Activated gamma-delta T cell (primary cell): ENCODE measurements at places on chromosomes 7 and 10.

- no peak for DNase-seq
Measured at GRCh38 chr7:13633857-13634256, 355.6 kb downstream of the ETV1 start.

DNA sequence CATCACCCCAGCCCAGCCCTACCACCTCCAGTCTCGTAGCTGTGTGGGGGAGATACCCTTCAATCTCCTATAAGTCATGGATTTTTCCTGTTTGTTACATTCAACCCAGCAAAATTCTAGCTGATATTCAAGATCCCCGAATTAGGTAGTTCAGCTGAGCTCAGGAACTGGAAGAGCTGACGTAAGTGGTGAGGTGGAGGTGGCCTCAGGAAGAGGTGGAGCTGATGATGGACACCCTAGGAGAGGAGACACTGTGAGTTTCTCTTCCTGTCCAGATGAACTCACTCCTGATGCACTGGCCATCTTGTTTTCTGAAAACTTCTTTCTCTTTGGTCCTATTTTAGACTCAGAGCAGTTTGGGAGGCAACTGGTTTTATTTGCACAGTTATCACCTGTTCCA is 90.5 kb upstream of the PITRM1 start:
- no peak for DNase-seq

DNA sequence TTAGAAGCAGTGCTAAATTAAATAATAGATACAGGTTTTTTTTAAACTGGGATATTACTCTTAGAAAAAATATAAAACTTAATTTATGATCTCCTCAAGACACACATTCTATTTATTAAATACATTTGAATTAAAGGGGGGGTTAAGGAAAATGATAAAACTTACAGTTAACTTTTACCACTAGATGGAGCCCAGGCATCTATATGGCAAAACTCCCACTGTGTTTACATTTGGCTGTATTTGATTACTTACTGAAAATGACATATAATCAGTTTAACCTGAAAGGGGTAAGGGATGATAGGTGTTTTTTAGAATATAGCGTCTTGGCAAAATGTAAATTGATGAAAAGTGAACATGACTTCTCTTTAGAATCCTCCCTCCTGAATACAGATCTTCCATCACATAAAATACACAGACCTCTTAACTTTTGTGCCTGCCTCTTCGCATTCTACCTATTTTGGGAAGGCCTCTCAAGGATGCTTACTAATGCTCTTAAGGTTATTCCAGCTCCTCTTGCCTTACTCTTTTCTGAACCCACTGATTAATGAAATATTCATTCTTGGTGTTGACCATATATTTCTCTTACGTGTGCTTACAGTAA is 235.7 kb downstream of the AGMO start:
- DNase-seq, result no peak

GRCh38 chr7:135716677-135717238 is 11.2 kb downstream of the SLC13A4 start:
- no peak for DNase-seq

DNA sequence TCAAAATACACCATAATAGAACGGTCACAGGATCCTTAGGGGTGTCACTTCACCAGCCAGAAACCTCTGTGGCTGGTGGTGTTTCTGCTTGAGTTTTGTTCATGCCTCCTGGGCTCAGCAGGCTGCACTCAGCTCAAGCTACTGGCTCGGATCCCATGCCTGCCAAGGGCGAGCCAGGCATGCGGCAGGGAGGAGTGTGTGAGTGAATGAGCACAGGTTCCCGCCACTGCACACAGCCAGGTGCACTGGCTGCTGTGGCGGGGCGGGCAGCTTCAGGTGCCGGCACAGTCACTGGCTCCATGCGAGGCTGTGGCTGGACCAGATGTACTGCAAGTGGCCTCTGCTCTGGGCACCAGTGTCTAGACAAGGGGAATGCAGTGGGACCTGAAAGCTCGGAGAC is 29.5 kb downstream of the CLDN12 start:
- no peak for DNase-seq

- no peak for DNase-seq
Measured at GRCh38 chr7:80651471-80651870, 13.0 kb downstream of the CD36 start.

DNA sequence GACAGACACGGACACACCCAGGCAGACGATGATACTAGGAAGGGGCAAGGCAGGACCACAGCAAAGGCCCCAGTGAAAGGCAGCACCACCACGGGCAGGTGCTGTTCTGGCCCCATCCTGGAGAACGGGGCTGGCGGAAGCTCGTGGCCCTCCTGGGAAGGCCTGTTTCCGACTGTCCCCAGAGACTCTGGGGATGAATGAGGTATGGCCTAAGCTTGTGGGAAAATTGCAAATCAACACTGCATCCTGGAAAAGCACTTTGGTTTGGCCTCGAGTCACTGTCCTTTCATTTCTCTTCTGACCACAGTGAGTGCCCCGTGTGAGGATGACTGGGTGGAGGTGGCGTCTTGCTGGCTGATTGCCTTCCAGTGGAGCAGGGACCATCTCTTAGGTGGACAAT is 81.6 kb upstream of the ANLN start:
- no peak for DNase-seq

DNA sequence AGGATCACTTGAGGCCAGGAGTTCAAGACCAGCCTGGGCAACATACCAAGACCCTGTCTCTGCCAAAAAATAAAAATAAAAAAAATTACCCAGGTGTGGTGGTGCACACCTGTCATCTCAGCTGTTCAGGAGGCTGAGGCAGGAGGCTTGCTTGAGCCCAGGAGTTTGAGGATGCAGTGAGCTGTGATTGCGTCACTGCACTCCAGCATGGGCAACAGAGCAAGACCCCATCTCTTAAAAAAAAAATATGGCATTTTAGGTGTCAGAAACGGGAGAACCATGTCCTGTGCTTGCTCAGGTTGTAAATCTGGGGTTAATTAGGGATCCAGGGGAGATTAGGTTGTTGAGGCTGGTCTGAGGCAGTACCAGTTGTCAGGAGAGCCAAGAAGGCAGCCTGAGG is 64.9 kb downstream of the GTF2IRD1 start:
- DNase-seq, result no peak

DNA sequence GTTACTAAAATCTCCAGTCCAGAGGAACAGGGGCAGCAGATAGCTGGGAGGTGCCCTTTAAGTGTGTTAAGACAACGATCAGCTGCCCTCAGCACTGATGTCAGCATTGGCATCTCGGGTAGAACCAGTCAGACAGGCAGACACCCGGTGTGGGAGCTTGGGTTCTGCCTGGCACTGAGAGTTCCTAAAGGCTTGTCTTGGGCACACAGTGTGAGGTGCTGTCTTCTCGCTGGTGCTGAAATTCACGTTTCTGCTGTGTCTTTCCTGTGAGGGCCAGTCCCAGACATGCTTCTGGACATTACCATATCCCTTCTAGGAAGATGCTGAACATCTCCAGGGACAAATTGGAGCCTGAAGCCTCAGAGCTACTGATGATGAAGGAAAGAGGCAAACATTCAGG is 156.2 kb downstream of the DNAJB6 start:
- no peak for DNase-seq

GRCh38 chr7:31955021-31955420 is 115.2 kb downstream of the PDE1C start:
- no peak for DNase-seq

- DNase-seq, result no peak
Measured at GRCh38 chr10:75042292-75042974, 69.0 kb upstream of the SAMD8 start.

DNA sequence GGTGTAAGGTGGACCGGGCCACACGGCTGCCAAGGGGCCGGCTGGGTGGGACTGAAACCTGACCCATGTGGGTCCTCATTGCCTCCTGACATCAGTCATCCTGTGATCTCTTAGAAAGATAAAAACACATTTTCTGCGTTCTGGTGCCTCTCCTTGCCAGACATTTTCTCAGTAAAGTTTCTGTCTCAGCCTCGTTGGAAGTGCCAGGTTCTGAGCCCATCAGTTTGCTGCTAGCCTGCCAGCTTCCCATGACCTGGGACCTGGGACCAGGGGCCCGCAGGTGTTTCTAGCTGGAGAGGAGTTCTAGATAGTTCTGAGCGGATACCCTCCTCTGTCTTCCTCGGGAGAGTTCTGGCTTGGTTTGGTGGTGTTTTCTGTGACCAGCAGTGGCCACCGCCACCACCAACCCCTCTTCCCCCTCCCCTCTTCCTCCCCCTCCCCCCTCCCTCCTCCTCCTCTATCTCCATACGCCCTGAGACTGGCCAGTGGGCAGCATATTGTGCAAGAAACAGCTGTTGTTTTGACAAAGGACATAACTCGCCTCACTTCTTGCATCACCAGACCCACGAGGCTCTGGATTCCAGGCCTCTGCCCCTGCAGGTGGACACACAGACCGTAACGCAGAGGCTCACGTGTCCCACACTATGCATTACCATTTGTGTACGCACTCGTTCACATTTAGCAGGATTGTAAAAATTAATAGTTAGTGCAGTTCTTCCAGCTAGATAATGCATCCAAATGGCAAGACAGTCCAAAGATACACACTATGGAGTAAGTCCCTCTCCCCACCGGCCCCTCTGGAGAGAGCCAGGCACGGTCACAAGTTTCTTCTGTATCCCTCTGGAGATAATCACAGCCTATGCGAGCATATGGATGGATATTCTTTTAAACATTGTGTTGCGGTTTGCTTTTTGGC is 94.6 kb downstream of the CUX1 start:
- no peak for DNase-seq

- peak; percentile 25 for DNase-seq
Measured at GRCh38 chr10:121927318-121927840, 452 bp downstream of the ATE1 start.

- no peak for DNase-seq
Measured at GRCh38 chr10:52335665-52336064, 21.6 kb downstream of the DKK1 start.

GRCh38 chr7:93968911-93969620 is 35.1 kb downstream of the BET1 start:
- DNase-seq, result no peak

GRCh38 chr7:83732305-83732704 is 83.4 kb upstream of the SEMA3E start:
- no peak for DNase-seq

DNA sequence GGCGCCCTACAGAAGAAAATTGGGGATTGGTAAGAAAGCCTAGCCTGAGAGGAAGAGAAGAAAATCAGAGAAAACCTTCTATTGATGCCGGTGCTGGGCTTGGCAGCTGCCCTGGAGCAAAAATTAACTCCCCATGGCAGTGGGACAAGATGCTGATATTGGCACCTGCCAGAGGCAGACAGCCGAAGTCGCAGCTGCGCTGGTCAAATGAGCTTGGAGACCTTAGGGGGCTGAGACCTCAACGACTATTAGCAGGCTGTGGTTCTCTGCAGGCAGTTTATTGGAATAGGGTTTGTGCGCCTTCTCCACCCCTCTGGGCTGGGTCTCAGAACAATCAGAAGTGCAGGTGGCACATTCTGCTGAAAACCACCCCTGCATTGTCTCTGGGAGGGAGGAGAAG is 213.7 kb downstream of the GFRA1 start:
- no peak for DNase-seq

DNA sequence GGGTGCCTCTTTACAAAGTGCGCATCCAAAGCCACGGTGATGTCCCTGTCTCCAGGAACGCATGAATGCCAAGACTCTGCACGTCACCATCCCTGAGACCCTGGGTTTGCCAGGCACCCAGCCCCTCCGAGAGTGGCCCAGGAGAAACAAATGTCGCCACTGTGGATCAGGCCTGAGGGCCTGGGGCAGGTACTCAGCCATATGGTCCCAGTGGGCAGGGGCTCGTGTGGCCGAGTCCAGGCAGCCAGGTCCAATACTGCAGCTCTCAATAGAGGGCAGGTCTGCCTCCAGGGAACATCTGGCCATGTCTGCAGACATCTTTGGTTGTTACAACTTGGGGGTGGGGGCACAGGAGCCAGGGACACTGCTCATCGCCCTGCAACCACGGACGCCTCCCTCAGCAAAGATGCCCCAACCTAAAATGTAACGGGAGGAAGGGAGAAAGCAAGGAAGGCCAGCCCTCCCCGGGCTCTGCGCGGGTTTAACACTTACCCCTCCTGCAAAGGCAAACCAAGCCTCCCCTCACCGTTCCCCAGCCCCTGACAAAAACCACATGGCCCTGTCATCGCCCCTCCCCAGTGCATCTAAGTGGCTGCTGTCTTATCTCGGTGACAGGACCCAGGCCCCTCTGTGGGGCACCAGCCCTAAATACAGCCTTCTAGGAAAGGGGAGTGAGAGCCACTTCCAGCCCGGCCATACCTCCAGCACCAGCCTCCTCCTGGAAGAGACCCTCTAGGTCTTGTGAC is 10.3 kb upstream of the PAPOLB start:
- no peak for DNase-seq

DNA sequence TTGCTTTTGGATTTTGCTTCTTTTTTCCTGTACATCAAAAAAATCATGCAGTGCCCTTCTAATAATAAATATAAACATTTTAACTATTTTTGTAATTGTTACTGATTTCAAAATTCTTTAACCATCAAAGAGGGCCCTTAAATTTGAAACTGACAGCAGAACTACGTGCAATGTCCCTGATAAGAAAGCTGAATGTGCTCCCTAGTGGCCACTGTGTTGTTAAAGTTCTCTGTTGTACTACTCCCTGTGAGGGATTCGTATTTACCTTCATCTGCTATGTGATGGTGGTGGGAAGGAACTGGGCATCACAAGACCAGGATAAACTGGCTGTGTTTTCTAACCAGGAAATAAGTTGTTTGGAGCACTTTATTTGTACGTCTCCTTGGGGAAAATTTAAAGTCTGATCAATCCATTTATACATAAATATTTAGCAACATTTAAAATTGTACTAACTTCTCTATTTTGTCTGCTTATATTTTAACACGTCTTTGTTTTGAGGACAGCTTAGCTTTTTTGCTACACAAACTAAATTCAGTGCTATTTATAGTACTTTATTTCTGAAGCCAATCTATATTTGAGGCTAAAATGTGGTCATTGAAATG is 322.4 kb downstream of the HGF start:
- no peak for DNase-seq

DNA sequence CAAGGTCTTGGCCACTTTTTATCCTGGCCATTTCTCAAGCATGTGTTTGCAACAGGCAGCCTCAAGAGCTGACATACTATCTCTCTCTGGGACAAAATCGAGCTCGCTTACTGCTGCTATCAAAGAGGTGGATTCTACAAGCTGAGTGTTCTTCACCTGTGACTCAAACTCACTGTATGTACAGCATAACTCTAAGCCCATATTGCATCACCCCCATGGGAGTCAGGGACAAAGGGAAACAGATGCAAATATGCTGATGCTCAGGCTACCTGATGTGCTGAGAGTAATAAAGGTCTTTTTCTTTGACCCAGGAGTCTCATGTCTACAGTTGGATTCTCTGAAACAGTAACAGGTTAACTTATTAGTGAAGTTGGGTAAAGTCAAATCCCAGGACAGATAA is 45.2 kb downstream of the PCLO start:
- no peak for DNase-seq

GRCh38 chr7:1761774-1762173 is 91.7 kb downstream of the ELFN1 start:
- no peak for DNase-seq

DNA sequence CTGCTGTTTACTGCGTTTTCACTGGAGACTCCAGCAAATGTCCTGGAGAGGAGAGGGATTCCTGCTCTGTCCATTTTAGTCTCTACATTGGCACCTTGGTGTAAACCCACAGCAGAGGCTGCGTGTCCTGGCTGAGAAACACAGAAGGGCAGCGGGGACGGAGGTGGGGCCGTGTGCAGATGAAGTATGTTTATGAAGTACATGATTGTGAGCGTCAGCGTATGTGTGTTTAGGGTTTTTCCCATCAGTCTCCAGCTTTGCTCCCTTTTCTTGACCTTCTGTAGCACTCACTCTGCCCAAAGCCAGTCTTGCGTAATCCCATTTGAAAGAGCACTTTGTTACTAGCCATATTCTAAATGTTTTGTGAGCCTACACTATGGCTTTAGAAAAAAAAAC is 750.7 kb upstream of the SORCS1 start:
- no peak for DNase-seq

GRCh38 chr7:20299647-20300312 is 30.9 kb upstream of the ITGB8 start:
- DNase-seq, result no peak
